EH (cell line): ENCODE measurements at places on chromosomes 5 and 9.

DNA sequence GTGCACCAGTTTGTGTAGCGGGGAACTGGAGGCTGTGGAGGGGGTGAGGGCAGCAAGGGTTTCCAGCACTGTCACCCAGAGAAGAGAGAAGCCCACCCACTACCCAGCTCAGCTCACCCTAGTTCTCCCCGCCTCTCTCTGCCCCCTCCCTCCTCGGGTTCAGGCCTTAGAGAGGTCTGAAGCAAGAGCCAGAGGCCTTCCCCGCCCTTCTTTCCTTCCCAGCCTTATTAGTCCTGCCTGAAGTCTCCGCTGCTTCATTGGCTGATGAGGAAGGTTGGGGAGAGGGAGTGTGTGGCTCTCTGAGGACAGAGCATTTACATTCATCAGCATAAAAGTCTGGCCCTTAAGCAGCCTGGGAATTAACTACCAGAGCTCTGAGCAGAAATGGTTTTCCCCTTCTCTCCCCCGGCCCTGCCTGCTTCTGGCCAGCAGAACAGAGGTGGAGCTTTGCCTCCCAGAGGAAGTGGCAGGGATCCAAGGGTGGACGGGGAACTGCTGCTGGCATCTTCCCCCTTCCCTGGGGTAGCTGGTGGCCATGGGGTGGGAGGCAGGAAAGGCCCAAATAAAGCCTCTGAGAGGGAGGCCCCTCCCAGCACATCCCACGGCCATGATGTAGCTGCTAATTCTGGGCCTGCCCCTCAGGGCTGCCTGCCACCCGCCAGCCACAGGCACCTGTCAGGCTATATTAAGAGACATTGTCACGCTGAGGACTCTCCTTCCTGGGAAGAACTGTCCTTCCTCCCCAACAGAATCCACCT lies 4.1 kb downstream of the DNAJB5 start:
- peak; percentile 70 for DNase-seq

GRCh38 chr5:127076315-127077129 lies 3.2 kb upstream of the C5orf63 start:
- DNase-seq = peak; percentile 75

GRCh38 chr5:96859375-96859774 lies 16.9 kb upstream of the ERAP2 start:
- DNase-seq = no peak

DNA sequence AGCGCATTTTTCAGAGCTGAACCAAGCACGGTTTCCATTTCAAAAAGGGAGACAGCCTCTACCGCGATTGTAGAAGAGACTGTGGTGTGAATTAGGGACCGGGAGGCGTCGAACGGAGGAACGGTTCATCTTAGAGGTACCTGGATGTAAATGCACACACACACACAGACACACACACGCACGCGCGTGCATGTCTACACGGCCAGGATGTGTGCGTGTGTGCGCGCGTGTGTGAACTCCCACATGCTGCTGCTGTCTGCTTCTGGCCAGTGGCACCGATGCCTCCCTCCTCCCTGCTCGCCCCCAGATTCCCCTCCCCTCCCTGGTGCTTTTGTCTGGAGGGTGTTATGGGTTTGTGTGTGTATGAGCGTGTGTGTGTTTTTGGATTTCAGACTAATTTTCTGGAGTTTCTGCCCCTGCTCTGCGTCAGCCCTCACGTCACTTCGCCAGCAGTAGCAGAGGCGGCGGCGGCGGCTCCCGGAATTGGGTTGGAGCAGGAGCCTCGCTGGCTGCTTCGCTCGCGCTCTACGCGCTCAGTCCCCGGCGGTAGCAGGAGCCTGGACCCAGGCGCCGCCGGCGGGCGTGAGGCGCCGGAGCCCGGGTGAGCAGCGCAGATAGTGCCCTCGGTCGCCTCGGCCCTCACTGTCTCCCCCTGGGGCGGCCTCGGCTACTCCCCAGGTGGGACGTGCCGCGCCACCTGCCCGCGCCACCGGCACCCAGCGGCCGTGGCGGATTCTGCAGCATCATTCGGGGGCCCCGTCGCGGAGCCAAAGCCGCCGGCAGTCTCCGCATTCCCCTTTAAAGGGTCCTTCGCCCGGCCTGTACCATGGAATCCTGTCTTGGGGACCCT lies at the start of gene NTRK2:
NTRK2 (plus strand) TSS at position 442 of the 850 bp plus-strand sequence. CDS start 1,020 bp downstream, outside the sequence.
- peak; percentile 47 for DNase-seq

GRCh38 chr9:122294531-122294930 lies 29.8 kb downstream of the MRRF start:
- DNase-seq = no peak

GRCh38 chr5:77463905-77464304 lies 28.2 kb downstream of the WDR41 start:
- peak; percentile 6 for DNase-seq
